GM12891 (cell line): ENCODE measurements at places on chromosomes 1 and 21.

DNA sequence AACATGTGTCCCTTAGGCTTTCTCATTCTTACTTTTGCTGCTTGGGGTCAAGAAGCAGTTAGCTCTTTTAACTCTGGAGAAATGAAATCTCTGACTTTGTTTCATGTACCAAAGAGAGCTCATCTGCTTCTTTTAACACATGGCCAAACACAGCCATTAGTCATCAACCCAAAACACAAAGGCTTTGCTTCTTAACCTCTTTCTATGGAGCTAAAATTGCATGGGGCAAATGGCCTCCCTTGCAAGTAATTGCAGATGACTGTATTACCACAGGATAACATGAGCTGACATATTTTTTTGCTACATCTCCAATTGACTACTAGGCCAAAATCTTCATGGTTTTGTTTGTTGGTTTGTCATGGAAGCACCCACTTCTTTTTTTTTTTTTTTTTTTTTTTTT lies 300.9 kb downstream of the BRINP3 start:
- DNase-seq: no peak

DNA sequence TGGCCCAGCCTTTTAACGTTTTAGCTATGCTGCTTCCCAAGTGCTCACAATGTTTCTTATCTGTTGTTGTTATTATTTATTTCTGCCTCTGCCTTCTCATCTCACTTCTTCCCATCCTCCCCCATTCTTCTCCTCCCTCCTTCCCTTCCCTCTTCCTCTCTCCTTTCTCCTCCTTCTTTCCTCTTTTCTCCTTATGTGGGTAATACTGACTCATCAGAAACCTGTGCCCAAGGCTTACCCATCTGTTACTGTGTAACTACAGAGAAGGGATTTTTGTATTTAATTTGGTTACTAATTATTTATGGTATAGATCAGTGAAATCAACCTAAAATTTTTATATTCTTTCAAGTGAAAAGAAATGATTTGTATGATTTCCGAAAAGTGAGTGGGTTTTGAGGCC lies 120.3 kb downstream of the KCNK2 start:
- no peak for DNase-seq

DNA sequence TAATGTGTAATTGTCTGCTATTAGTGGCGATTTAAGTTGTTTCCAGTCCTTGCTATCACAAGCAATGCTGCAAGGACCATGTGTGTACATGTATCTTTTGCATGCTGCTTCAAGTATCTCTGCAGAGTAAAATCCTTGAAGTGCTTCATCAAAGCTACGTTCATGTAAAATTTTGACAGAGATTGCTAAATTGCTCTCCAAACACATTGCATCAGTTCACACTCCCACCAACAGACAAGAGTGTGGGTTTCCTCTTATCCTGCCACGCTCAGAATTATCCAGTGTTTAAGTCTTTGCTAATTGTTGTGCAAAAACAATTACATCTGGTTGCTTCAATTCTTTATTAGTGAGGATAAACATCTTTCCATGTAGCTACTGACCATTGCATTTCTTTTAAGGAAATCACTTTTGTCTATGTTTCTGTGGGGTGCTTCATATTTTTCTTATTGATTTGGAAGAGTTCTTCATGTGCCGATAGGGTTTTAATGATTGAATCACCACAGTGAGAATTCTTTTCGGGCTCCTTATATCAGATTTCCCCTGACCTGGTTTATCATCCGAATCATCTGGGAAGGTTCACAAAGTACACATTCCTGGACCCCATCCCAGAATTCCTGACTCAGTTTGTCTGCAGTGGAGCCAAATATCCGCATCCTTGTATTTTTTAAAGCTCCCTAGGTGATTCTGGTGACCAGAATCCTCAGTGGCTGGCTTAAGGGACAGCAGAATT lies 56.3 kb upstream of the GALNT2 start:
- no peak for DNase-seq

- DNase-seq: no peak
Measured at GRCh38 chr1:112788561-112788960, 73.4 kb upstream of the PPM1J start.

GRCh38 chr1:154270833-154271232 lies 1.6 kb upstream of the HAX1 start:
- DNase-seq: no peak

DNA sequence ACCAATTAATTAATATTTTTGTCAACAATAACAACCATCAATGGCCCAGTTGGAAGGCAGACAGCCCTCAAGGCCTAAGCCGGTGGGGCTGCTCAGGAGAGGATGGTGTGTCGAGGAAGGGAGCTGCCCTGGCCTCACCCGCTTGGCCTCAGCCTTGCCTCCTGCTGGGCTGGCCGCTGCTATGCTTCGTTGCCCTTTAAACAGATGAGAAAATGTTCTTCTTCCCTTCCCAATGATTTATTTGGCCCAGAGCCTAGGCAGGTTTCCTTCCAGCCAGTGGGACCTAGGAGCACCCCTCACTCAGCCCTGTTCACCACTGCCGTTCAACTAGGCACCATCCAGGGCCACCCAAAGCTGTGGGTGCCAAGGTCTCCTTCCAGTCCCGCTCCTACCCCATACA lies 3.1 kb upstream of the ADGRB2 start:
- no peak for DNase-seq

GRCh38 chr1:116981521-116982037 lies 20.0 kb upstream of the CD101 start:
- DNase-seq: no peak

DNA sequence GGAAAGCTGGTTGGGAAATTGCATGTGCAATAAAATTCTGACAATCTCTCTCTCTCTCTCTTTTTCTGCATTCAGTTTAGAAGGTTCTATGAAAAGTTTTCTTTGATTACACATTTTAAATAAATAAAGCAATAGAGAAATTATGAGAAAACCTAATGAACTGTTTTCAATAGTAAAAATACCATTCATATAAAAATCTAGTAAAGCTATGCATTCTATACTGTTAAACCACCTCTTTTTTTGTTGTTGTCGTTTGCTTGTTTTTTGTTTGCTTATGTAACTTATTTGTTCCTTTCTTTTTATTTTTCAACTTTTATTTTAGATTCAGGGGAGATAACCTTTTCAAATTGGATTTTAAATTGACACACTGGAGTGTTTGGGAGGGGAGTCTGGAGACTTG lies 14.1 kb upstream of the OR2B11 start:
- DNase-seq: no peak

GRCh38 chr1:186819563-186819962 lies 9.2 kb upstream of the PLA2G4A start:
- no peak for DNase-seq

DNA sequence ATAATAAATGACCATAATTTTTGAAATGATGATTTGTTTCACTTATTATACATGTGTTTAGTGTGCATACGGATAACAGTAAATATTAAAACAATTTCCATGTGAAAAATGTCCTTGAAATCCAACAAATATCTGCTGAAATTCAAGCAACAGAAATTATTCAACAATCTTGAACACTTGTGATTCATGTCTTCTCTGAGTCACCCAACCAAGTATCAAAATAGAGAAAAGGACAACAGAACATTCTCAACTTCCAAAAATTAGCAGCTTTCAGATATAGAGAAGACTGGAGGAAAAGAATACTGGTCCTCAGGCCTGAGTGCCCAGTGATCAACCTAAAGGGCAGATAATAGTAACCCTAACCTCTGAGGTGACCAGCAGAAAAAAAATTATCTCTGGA lies 90.8 kb downstream of the VAV3 start:
- no peak for DNase-seq
